ENCODE measurements at places on chromosomes 3 and 15.

DNA sequence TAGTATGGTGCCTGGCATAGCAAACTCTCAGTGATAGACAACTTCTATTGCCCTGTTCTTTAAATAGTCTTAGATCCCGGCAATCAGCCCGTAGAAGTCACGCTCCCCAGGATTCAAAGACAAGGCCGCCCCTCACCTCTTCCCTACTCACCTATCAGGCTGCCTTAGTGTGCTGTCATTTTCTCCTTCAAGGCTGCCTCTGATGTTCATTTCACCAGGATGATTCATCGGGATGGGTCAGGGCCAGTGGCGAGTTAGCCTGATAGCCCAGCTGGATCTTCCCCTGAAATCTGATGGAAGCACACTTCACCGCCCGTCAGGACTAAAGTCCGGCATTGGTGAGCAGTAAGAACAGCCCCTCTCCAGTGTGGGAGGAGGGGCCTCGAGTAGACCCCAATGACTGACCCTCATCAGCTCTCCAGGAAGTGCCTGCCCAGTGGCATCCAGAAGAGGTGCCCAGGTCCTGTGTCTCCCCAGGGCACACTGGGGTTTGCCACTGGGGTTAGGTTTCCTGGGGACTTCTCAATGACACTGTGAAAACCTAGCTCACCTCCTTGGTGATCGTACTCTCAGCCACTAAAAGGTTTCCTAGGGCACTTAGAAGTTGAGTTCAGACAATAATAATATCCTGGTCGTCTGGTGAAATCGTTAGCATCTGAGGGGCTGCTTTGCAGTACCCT, 37.5 kb downstream of the TPM1 start:
- DNase-seq: no peak

GRCh38 chr3:161222662-161223061, 1.6 kb downstream of the NMD3 start:
- no peak for DNase-seq

DNA sequence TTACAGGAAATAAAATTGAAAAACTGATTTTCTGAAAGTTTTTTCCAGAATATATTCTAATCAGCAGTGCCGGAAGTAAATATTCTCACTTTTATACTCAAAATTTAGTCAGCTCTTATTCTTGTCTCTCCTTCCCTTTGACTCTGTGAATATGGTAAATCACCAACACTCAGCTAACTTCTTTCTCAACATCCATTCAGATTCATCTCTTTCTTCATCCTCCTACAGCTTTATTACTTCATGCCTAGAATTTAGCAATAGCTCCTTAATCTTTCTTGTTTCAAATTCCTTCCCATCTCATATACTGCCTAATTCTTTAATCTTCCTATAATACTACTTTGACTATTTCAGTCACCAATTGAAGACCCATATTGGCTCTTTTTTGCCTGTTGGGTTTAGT, 67.9 kb downstream of the FGF7 start:
- DNase-seq: no peak

- no peak for DNase-seq
Measured at GRCh38 chr15:62244762-62245161, 79.7 kb upstream of the C2CD4B start.

All from activated T-helper 9 cell treated with anti-CD3 and anti-CD28 coated beads, Interleukin-2, amount 50 U/mL, for 16 hours (primary cell).